ENCODE measurements at places on chromosomes 7 and 10. TPM values are rescaled to one million over a fixed set of nuclear protein-coding genes. Genes with fewer than 3 reads are reported as not detected.

CLCN1 gene
- total RNA-seq: not detected

RELN gene
- 1.2 TPM for total RNA-seq

ARMS2 gene
- total RNA-seq: not detected

MMP21 gene
- total RNA-seq: not detected

VWC2 gene
- not detected for total RNA-seq

FKBP6 gene
- total RNA-seq: not detected

CNPY1 gene
- total RNA-seq: not detected

WNT2 gene
- not detected for total RNA-seq

GNGT1 gene
- total RNA-seq: not detected

GPR26 gene
- not detected for total RNA-seq

NPY gene
- 0.43 TPM for total RNA-seq

SSC4D gene
- 1.2 TPM for total RNA-seq

STAG3 gene
- 0.69 TPM for total RNA-seq
